Naive thymus-derived CD4-positive, alpha-beta T cell (primary cell): ENCODE measurements at places on chromosomes 12 and 14.

DNA sequence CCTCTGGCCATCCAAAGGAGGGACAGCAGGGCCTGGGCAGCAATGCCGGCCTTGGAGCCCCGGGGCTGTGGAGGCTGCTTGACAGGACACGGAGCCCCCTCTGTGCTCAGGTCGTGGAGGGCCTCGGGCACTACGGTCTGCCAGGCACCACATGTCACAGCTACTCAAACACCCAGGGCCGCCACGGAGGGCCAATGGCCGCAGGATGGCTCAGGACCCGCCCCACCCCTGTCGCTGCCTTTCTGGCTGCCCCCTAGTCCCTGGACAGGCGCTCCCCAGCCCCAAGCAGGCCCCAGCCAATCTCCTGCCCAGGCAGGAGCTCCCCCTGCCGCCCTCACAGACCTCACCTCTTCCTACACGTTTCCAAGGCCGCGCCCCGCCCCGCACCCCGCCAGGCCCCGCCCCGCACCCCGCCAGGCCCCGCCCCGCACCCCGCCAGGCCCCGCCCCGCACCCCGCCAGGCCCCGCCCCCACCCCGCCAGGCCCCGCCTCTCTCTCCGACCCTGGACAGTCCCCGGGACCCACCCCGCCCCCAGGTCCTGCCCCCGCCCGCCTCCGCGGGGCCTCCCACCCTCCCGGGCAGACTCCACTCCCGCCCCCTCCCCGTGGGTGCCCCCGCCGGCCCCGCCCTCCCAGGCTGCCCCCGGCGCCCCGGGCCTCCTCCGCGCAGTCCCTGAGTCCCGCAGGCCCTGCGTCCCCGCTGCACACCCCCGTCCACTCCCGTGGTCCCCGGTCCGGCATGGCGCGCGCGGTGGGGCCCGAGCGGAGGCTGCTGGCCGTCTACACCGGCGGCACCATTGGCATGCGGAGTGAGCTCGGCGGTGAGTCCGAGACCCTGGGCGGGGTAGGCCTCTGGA is at the start of gene ASPG:
Gene ASPG, plus strand, starts transcription at position 669 of the 857 bp plus-strand sequence. Its CDS starts 71 bp downstream, at position 740.
- DNase-seq = no peak

GRCh38 chr12:93144109-93144508 is 215.0 kb upstream of the EEA1 start:
- DNase-seq = no peak

DNA sequence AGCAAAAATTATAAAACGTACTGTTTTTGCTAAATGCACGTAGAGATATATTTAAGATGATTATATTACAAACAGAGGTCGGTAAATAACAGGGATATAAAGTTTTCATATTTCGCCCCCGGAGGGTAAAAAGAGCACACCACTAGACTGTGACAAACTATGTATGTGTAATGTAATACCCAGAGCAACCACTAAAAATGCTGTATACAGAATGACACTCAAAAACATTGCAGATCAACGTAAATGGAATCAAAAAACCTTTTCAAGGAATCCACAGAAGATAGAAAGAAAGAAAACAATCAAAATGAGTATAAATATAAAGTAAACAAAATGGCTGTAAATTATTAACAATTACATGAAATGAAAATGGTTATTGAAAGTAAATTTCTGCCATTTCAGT is 37.6 kb upstream of the PRB4 start:
- no peak for DNase-seq

DNA sequence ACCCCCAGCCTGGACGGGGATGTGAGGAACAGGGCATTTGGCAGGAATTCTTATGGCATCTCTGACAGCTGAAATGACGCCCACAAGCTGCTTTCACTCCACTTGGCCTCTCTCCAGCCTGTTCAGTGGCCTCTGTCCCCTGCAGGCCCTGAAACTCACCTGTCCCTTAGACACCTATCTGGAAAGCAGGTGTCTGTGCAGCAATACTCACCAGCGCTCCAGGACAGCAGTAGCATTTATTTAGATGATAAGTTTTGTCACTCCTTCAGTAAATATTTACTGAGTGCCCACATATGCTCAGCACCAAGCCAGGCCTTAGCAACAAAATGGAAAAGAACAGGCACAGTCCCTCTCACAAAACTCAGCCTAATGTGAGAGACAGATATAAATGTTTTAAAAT is 311.1 kb upstream of the FKBP4 start:
- no peak for DNase-seq

DNA sequence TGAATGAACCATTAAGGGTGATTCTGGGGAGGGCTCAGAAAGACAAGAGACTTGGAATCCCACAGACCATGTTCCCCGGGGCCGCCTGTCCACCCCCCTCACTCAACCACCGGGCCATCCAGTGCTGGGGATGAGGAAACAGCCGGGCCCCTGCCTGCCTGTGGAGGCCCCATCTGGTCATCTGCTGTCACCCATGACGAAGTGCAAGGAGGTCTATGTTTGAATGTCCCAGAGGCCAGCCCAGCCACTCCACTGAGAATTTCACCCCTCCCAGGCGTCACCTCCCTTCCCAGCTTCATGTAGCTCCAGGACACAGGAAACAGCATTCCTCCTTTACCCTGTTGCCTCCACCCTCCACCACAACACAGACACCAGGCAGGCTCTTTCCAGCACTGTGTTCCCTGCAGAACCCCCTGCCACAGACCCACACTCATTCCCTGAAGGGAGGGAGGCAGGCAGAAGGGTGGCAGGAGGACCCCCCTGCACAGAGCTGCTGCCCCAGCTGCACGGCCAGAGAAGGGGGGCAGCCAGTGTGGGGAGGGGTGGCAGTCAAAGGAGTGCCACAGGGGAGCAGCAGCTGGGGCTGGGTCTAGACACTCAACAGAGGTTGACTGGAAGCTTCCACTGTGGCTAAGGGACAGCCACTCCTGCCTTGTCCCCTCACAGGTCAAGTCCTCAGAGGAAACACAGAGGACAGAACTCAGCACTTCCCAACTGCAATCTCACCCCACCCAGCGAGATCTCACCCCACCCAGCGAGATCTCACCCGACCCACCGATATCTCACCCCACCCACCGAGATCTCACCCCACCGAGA is 50.3 kb upstream of the PPP2R5C start:
- no peak for DNase-seq
